ENCODE measurements at places on chromosomes 6 and 20.

- DNase-seq, result no peak
These were observed 454.9 kb upstream of the JAG1 start for GRCh38 chr20:11128721-11129120.

GRCh38 chr6:36967757-36968156 lies 13.2 kb downstream of the PI16 start:
- no peak for DNase-seq

- no peak for DNase-seq
These were observed 8.3 kb upstream of the PRDM1 start for GRCh38 chr6:106077881-106078280.

DNA sequence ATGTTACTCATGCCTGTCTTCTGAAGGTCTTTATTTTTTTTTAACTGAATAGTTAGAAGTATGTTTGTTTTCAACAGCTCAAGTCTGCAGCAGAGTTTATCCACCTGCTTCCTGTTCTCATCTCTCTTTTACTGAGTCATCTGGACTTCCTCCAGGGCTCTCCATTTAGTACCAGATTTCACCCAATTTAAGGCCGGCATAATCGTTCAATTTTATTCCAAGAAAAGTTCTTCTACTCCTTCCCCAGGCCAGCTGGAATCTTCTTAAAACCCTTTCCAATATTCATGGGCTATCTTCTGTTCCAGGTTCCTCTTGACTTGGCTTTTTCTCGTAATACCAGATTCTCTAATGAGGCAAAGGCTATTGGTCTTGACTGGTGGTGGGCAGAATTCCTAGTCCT lies 79.0 kb upstream of the LAMA2 start:
- no peak for DNase-seq

- no peak for DNase-seq
These were observed 96.3 kb upstream of the ZBTB24 start for GRCh38 chr6:109579361-109579760.

DNA sequence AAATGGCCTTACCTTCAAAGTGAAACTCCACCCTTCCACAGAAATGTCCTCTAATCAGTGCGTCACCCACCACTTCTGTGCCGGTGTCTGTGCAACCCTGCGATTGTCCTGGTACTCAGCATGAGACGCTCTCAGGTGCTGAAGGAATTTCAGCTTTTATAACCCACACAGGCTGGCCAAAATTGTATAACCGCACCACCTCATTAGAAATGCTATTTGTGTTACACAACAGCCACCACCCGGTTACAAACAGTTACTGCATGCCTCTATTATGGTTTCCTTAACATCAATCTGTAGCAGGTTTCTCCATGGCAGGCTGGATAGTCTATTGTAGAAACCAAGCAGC lies 51.5 kb downstream of the SLC23A2 start:
- no peak for DNase-seq
